Renal pelvis (tissue), 12 donors: ENCODE measurements at places on chromosomes 11 and 22.
A peak's percentile ranks its signal among the peaks of the same experiment; 100 is the strongest.

GRCh38 chr11:105489446-105489845, 120.4 kb upstream of the GRIA4 start:
- DNase-seq, result peak; percentile 51

DNA sequence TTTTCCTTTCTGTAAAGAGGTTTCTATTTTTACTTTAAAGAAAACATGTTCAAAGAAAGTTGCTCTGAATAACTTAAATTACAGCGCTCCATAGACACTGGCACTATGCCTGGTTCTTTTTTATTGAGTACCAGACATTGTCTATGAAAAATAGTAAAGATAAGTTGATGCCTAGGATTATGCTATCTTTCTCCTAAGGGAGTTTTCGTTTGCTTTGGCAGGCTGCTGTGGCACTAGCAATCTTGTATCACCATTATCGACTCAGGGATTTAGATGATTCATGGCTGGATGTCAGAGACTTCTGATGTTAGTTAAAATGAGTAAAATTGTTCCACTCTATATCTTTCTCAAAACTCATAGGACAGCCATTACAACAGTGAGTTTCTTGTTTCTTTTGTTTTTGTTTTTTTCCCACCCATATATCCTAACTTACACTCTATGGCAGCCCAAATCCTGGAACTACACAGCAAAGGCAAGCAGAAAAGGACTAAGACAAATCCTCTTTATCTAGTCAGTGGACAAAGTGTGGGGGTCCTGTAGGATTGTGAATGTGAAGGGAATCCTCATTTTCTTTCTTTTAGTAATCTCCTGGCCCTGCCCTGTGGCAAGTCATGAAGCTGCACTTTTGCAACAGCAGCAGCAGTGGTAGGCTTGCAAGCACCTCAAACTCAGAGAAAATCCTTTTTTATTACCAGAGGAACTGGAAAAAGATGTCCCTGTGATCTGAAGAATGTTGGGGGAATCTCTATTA, 20.7 kb downstream of the SLN start:
- DNase-seq, result no peak

DNA sequence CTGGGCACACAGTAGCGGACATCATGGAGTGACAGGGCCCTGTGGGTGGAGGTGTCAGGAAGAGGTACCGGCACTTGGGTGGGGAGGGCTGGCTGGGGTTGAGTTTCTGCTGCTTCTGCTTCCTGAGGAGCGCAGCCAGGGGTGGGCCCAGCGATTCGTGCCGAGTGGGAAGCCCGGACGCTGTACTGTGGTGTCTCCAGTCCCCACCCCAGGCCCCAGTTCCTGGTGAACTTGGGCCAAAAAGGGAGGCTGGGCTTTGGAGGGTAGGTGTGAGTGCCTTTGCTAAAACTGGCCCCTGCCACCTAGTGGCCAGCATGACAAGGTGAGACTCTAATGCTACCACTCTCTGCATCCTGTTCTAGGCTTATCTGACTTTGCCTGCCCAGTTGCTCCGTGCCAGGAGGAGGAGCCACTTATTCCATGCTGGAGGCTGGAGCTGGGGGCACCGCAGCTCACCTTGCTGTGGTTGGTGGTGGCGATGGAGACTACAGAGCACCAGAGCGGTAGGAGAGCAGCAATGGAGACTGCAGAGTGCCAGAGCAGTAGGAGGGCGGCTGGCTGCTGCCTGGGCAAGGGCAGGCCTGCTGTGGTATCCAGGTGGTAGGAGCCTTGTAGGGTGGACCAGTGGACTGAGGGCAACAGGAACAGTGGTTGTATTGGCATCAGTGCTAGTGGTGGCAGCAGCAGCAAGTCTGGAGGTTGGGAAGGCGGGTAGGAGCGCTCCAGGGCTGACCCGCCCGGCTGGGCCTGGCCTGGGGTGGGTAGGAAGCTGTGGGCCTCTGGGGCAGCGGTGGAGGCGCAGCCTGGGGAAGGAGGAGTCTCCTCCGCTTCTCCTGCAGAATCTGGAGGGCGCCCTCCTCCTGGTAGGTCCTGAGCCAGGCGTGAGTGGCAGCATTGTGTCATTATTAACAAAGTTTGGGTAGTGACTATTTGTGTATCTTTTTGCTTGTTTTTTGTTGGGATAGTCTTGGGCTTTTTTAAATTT, 2.2 kb upstream of the RFPL2 start:
- no peak for DNase-seq

DNA sequence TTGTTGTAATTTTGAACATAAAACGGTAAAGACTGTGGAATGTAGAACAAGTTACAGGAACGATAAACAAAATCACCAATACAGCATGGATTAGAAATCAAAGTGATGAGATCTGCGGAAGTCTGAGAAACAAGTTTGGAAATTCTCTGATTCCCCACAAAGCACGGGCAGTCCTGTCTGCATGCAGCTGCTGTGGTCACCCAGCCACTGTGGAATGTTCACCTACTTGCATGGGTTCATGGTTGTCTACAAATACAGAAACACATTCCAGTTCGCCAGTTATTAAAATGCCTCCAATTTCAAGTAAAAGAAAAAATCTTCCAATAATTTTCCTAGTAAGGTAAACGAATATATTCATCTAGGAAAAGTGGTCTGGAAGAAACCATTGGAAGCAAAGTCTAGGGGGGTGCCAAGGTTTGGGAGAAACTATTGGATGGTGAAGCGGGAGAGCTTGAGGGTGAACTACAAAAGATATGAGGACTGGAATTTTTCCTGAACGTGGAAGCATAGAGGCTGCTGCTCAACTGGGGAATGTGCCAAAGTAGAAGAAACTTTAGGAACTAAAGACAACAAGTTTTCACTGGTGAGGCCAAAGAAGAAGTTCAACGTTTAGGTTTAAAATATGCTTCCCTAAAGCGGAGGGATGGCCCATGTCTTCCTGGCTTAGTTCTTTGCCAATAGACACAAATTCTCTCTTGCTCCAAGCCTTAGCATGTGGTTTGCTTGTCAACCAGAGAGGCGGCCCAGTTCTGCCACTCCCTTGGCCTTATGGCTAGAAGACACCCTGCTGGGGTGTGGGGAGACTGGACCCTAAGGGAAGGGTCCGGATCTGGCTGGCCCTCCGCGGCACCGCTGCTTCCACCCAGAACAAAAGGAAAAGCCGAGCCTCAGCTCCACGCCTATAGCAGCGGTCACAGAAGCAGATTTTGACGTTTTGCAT, 70.2 kb downstream of the CTTN start:
- no peak for DNase-seq

- DNase-seq, result no peak
Observed at GRCh38 chr22:24363243-24363642, 64.2 kb upstream of the ADORA2A start.

GRCh38 chr11:3950996-3951660, 95.7 kb downstream of the STIM1 start:
- no peak for DNase-seq

DNA sequence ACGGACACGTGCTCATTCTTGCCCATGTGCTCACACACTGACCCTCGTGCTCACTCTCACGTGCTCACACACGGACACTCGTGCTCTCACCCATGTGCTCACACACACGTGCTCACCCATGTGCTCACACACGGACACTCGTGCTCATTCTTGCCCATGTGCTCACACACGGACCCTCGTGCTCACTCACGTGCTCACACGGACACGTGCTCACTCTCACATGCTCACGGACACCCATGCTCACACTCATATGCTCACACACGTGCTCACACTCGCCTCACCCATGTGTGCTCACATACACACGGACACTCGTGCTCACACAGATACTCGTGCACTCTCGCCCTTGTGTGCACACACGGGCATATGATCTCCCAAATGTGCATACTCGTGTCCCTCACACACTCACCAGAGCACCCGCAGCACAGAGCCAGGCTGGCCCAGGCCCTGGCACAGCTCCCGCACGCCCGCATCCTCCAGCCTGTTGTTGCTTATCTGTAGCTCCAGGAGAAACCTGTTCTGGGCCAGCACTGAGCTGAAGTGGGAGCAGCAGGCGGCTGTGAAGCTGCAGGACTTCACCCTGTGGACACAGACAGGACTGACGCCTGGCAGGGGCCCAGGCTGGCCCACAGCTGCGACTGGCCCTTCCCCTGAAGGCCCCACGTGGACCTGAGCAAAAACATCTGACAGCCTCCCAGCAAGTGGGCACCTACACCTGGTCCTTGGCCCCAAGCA, 9.3 kb downstream of the RNH1 start:
- no peak for DNase-seq

- DNase-seq, result no peak
Observed at GRCh38 chr11:63814383-63814736, 1.1 kb downstream of the SPINDOC start.

DNA sequence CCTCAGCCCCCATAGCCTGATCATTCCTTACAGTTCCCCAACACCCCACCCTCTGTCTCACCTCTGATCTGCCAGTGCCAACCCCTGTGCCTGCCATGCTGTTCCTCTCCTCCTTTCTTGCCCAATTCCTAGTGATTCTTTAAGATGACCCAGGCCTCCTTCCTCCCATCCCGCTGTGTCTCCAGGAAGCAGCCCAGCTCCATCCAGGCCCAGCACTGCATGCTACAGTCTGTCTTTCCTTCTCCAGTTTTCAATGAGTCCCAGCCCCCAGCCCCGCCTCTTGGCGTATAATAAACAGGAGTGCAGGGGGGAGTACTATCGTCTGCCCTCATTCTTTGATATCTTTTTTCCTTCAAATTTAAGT, 12.3 kb downstream of the LTBP3 start:
- no peak for DNase-seq

DNA sequence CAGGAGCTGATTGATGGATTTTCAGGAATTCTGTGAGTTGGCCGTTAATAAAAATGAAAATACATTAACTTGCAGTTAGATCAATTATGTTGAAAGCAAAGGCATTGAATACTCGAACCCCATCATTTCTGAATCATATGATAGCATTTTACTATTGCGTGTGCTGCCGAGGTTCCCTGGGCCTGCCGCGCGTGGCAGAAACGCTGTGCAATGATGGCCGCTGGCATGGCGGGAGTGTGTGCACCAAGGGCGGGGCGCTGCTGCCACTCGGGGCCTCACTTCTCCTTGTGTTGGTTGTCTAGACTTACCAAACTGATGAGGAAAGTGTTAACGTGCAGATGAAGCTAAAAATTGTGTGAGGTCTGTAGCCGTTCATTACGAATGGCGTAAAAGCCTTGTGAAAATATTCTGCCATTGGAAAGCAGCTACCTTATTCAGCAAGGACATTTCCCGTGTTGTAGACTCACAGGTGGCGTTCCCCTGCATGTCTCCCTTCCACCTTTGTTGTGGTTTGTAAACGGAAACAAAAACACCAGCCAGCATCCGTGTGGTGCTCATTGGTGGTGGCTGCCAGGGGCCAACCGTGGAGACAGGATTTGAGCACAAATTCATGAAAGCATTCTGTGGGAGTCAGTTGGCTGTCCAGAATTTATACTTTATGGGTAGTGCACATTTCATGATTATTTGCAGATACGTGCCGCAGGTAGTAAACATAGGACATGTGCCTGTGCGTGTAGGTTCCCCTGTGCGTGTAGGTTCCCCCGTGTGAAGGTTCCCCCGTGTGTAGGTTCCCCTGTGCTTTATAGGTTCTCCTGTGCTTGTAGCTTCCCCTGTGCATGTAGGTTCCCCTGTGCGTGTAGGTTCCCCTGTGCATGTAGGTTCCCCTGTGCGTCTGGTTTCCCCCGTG, 5.9 kb upstream of the GRAMD4 start:
- DNase-seq, result no peak
